ENCODE measurements at places on chromosomes 7 and 10.
A peak's percentile ranks its signal among the peaks of the same experiment; 100 is the strongest.

- peak; percentile 55 for DNase-seq
These were observed 30.3 kb downstream of the GSTO2 start for GRCh38 chr10:104299031-104299904.

- DNase-seq = peak; percentile 36
These were observed 2.0 kb upstream of the HEPACAM2 start for GRCh38 chr7:93228302-93228701.

- no peak for DNase-seq
These were observed 714.1 kb downstream of the AUTS2 start for GRCh38 chr7:70312336-70312735.

- peak; percentile 55 for DNase-seq
These were observed 1.5 kb downstream of the IPMK start for GRCh38 chr10:58266003-58266825.

DNA sequence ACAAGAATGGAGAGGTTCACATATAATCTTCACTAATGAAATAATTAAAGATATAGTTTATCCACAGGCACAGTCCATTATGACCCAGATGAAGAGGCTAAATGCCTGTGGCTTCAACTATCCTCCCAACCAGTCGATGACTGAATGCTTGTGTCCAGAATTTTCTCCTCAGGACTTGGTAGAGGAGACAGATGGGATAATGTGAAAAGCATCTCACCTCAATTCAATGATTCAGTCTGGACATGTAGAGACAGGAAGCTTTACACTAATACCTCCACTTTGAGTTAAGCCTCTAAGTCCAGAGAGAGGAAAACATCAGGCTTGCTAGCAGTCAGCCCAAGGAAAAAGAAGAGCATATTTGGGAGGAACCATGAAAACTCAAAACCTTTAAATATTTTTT lies 59.1 kb upstream of the COL1A2 start:
- no peak for DNase-seq

GRCh38 chr7:1085910-1086421 lies 1.9 kb upstream of the GPER1 start:
- DNase-seq = no peak

DNA sequence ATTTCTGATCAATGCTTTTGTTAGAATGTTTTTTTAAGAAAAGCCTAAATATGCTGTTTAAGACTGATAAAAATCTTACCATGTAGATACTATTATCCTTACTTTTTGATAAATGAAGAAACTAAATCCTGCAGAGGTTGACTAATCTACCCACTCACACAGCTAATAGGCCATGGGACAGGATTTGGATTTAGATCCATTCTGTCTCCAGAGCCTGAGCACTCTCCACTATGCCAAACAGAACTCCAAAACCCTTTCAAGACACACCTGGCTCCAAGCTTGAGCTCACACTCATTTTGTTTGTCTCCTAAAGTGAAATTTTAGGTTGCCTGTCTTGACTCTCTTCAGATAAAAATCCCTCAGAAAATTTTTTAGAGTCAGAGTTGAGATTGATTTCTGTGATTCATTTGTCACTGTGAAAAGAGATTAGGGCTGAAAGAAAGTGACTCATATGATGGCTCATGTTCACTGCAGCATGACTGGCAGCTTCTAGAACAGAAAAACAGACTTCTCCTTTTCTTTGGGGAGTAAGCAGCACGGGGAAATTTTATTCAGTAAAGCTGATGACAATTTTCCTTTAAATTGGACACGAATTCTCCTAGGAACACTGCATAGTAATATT lies 132.3 kb upstream of the POT1 start:
- DNase-seq = no peak

DNA sequence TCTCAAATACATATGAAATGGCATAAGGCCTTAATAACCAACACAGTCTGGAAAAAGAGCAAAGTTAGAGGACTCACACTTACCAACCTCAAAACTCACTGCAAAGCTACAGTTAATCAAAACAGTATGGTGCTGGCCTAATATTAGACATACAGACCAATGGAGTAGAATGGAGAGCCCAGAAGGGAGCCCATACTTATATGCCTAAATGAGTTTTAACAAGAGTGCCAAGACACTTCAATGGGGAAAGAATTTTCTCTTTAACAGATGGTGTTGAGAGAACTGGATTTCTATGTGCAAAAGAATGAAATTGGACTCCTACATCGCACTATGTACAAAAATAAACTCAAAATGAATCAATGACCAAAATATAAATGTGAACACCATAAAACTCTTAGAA lies 522.6 kb downstream of the AUTS2 start:
- DNase-seq = no peak

GRCh38 chr10:104092749-104093148 lies 7.1 kb upstream of the COL17A1 start:
- DNase-seq = no peak

GRCh38 chr10:28160866-28161405 lies 141.9 kb downstream of the MPP7 start:
- DNase-seq = peak; percentile 33

DNA sequence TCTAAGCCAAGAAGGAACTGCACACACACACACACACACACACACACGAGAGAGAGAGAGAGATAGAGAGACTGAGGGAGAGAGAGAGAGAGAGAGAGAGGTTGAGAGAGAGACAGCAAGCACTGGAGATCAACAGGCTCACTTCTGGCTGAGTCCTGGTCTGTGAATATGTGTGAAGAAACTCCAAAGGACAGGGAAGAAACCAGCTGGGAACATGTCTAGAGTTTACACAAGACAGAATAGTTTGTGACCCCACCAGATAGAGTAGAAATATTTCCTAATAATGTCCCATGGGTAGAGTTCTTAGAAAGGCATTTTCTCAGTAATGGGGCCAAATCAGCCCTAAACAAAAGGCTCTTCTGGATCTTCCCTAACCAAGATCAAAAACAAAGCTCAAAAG lies 155.5 kb upstream of the IGFBP3 start:
- DNase-seq = no peak

DNA sequence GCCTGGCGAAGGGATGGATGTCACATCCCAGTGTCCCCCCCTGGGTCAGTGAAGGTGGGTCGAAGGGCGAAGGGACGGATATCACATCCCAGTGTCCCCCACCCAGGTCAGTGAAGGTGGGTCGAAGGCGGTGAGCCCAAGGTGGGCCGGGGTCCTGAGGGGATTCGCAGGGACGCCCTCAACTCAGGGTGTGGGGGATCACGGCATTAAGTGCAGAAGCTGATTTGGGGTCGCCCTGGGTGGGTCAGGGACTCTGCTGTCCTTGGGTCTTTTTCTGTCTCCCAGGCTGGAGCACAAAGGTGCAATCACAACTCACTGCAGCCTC lies 21.9 kb downstream of the ADAP1 start:
- DNase-seq = no peak

DNA sequence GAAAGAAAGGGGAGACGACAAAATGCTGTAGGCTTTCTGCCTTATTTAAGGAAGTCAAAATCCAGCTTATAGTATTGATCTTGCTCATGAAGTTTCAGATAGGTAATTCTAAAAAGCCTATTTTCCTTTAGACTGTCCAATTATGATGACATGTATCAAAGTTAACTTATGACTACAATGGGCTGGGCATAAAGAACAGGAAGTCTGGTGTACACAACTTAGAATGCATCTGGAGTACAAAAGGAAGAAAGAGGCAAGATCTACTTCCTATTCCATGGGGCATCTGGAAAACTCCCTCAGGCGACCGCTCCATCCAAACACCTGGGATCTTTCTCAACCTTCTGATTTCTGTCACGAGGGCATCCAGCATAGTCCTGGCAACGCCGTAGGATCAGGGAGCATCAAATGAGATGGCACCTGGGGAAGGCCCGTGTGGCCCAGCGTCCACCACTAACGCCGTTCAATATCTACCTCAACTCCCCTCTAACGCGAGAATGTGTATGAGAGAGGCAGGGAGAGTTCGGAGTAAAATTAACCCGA lies 512 bp downstream of the FAM24B start:
- DNase-seq = peak; percentile 0

DNA sequence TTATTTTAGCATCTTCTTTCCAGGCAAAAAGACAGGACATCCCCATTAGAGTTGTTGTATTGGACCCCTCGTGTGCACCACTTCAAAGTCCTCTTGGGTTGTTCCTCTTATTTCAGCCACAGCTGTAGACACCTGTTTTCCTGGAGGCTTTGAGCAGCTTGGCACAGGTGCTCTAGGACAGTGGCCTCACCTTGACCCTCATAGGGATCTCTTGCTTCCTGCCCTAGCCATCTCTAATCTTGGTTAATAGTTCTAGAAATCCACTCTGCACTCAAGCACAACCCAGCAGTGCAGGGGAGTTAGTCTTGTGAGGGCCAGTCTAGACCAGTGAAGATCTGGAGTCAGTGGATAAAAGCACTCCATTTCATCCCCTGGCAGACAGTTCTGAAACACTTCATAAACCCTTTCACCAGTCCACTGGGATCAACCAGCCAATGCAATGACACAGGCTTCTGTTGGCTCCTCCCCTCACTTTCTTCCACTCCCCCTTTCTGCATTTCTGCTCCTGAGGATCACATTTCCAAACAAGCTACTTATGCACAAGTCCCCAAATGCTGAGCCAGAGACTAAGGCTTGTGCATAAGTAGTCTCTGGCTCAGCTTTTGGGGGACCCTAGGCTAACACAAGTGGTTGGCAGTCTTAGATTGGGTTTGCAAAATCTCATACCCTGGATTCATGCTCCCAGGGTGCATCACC lies 131.5 kb upstream of the LAMB4 start:
- no peak for DNase-seq

DNA sequence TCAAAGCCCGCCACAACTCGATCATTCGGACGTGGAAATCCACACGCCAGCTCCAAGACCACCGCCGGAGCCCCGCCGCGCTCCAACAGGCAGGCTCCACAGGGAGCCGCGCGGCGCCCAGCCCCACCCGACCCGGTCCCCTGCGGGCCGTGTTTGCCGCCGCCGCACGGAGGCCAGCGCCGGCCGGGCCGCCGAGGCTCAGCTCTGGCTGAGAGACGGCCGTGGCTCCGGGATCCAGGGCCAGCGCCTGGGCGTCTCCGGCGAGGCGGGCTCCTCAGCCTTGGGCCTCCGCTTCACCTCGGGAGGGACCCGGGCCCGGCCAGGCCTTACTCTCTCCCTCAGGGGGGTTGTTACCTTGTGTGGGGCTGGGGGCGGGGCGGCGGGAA lies 333 bp downstream of the SMNDC1 start:
- no peak for DNase-seq

GRCh38 chr7:158976849-158977593 lies 120.7 kb downstream of the DYNC2I1 start:
- DNase-seq = peak; percentile 40

- DNase-seq = no peak
These were observed 18.0 kb upstream of the STARD3NL start for GRCh38 chr7:38160003-38160571.

- DNase-seq = peak; percentile 13
These were observed 64.9 kb downstream of the CTTNBP2 start for GRCh38 chr7:117808341-117808757.

- no peak for DNase-seq
These were observed 291.2 kb downstream of the HGF start for GRCh38 chr7:81478664-81479063.

- no peak for DNase-seq
These were observed 156.3 kb upstream of the PRSS58 start for GRCh38 chr7:142414135-142414534.

DNA sequence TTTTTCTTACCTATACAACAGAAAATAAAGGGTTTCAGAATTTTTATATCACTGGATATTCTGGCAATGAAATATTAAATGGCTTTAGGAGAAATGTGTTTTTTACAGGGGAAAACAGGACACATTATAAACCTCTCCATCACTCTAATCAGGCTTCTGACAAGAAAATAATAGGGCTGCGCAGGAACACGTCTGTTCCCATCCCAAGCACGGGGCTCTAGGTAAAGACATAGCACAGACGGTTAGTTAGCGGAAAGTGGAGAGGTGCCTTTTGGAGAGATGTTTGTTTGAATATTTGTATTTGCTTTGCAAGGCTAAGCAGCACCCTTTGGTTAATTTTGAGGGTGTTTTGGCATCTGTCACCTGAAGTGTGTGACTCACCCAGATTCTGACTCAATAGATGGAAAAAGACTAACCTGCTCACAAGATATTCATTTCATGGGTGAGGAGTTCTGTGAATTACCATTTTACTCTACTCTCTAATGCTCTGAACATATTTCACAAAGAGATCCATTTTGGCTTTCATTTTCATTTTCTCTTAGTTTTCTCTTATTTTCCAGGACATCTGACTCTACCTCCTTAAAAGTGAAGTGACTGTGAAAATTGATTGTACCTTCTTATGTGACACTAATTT lies 174.5 kb upstream of the AKR1E2 start:
- DNase-seq = no peak

DNA sequence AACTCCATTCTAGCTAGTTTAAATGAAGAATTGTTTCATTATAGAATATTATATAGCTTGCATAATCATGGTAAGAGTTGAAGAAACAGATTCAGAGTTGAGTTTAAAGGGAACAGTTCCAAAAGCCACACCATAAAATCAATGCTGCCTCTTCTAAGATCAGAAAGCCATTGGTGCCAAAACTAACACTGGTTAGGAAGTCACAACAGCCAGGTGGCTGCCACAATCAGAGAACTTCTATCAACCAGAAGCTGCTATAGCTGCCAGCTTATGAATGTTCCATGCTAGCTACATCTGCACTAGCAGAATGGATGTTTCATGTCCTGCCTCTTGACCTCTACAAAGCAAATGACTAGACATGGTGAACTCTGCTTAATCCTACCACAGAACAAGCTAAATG lies 583.1 kb upstream of the LRRN3 start:
- DNase-seq = no peak

DNA sequence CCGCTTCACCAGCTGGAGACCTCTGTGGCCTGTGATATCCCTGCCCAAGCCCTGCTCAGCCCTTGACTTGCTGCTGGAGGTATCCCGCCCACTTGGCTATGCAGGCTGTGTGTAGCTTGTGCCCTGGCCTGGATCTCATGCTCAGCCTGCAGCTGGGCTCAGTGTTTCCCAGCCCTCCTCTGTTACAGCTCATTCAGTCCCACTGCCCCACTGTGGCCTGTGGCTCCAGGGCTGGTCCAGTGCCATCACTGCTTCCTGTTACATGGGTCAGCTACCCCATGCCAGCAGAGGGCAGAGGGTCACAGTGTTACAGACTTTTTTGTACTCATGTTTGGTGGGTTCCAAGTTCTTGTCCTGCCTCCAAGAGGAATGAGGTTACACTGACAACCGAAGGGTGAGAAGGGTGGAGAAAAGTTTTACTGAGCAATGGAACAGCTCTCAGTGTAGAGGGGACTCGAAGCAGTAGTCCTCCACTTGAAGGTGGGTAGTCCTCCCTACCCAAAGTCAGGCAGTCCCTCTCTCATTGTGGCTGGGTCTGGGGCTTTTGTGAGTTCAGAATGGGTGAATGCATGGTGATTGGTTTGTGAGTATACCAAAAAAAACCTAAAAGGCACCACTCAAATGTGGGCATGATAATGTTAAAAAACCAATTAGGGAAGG lies 100.4 kb downstream of the ANKRD7 start:
- DNase-seq = no peak

- no peak for DNase-seq
These were observed 18.8 kb downstream of the POLL start for GRCh38 chr10:101569323-101569621.

Data from right lung (tissue), 10 donors.